ENCODE measurements at places on chromosomes 5 and 9.

- DNase-seq = no peak
These were observed 5.7 kb downstream of the B4GALT7 start for GRCh38 chr5:177605667-177606066.

DNA sequence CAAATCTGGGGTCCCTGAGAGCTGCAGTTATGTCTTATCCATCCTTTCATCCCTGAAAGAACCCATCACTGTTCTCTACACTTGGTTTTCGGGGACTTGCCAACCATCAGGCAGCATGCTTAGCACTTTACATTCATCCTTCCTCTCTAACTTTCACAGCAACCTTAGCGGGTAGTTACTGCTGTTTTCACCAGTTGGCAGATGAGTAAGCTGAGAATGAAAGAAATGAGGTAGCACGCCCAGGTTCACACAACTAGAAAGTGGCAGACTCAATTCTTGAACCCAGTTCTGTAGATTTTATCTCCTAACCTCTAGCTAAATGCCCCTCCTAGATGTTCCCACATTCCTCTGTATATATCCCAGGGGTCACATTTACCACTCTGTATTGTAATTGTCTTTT, 342.0 kb upstream of the WWC1 start:
- no peak for DNase-seq

GRCh38 chr5:170300361-170301013, 2.9 kb upstream of the LCP2 start:
- no peak for DNase-seq

DNA sequence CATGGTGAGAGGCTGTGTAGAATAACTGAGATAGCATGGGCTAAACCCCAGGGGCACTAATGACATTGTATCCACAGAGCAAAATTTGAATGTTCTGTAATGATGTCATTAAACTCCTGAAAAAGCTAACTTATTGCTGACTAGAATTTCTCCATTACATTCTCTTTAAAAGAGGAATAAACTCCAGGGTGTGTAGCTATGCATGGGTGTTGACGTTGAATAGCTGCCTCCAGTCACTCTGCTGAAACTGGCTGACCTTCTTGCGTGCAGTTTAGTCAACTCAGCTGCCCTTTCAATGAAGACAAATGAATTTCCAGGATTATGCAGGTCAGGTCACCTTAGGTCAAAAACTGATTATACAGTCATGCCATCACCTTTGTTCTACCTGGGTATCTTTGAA, 617.5 kb upstream of the WWC1 start:
- DNase-seq = no peak

- peak; percentile 42 for DNase-seq
These were observed 571 bp downstream of the PPIC start for GRCh38 chr5:123035918-123036390.

DNA sequence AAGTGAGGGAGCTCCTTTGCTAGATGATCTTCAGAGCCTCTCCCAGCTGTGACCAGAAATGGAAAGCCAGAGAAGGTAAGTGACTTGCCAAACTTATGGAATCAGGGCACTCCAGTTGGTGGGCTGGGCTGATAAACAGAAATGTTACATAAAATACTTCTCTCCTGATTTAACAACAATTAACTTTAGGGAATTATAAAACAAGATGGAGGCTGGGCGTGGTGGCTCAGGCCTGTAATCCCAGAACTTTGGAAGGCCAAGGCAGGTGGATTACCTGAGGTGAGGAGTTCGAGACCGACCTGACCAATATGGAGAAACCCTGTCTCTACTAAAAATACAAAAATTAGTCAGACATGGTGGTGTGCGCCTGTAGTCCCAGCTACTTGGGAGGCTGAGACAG, 899 bp upstream of the MED10 start:
- no peak for DNase-seq

GRCh38 chr5:117682416-117682815, 1107.8 kb upstream of the SEMA6A start:
- no peak for DNase-seq

DNA sequence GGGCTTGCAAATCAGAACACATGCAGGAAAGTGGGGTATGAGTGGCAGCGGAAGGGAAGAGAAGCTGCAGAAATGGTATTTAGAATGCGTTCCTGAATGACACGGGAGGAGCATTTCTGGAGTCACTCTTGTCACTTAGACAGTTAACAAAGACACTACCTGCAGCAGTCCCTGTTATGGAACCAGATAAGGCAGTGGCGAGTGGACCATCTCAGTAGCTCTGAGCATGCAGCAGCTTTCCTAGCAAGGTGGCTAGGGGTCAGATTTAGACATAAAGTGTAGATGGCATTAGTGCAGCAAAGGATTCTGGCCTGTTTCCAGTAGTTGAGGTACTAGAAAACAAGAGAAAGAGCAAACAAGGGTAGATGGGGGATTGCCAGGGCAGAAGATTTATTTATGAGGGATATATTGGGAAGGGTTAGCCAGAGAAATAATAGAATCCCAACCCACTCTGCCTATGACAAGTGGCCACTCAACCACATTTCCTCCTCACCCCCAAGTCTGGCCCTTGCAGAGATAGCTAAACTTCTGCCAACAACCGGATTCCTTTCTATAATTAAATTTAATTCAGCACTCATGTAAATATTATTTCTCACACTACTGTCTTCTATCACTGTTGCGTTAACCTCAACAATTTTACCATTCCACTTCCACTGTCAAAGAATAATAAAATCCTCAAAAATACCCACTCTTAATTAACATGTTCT, 201.6 kb downstream of the DCP2 start:
- DNase-seq = no peak

GRCh38 chr9:92660266-92660665, 9.7 kb downstream of the IPPK start:
- no peak for DNase-seq

- no peak for DNase-seq
These were observed 113.4 kb downstream of the ST8SIA4 start for GRCh38 chr5:100789694-100790093.

GRCh38 chr5:53991942-53992341, 318.4 kb downstream of the ARL15 start:
- DNase-seq = no peak

- no peak for DNase-seq
These were observed 64.9 kb downstream of the FAM170A start for GRCh38 chr5:119694284-119694683.

DNA sequence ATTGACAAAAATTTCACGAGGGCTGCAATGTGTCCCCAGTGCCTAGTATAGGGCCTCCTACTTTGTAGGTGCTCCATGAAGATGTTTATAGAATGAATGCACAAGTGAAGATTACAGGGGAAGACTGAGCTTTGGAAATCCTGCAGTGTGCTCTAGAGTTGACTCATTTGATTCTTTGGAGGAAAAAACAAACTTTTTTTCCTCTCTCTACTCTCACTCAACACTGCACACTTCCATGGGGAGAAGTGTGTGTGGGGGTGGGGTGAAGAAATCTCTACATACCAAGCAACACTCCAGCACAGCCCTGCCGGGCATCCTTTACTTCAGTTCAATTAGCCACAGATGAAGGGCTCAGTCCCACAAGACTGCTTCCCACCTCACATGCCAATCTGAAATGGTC, 49.4 kb upstream of the KLF9 start:
- no peak for DNase-seq

DNA sequence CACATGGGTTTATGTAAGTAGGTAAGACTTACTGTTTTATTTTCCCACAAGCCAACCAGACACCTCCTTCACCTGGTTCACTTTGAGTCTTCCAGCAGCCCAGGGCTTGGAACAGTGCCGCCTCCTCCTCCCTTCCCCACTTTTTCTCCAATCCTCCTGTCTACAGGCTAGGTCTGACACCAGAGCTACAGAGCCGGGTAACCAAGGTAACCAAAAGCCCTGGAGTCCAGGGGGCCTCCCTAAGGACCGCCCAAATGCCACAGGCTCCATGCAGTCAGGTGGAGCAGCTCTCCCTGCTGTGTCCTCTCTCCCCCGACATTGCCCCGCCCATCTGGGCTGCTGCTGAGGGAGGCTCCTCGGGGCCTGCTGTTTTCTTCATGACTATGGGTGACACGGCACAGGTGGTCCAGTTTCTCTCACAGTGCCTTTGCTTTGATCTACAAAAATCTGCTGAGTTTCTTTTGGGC, 138.0 kb upstream of the EFNA5 start:
- no peak for DNase-seq

- DNase-seq = no peak
These were observed 119.9 kb downstream of the C9orf152 start for GRCh38 chr9:110088099-110088498.

DNA sequence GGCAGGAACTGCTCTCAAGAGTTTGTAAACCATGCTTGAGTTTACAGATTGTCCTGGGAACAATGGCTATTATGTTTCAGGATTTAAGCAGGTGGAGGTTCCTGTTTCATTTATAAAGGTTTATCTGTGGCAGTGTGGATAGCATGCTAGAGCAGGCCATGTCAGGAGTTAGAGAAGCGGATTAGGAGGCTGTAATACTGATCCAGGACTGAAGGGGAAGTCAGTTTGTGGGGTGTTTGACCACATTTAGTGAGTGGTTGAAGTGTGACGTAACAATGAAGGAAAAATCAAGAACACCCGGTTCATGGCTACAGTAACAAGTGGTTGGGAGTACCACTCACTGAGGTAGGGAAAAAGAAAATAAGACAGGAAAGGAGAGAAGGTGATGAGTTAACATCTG, 299.0 kb downstream of the TLR4 start:
- no peak for DNase-seq

- no peak for DNase-seq
These were observed 156.2 kb upstream of the NR3C1 start for GRCh38 chr5:143559586-143560109.

DNA sequence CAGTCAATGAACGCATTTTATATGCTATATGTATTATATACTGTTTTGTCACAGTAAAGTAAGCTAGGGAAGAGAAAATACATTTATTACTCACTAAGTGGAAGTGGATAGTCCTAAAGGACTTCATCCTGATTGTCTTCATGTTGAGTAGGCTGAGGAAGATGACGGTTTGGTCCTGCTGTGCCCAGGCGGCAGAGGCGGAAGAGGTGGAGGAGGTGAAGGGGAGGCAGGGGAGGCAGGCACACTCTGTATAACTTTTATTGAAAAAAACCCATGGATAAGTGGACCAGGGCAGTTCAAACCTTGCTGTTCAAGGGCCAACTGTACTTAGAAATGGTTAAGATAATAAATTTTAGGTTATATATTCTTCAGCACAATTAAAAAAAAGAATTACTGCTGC, 28.5 kb downstream of the TJP2 start:
- no peak for DNase-seq

DNA sequence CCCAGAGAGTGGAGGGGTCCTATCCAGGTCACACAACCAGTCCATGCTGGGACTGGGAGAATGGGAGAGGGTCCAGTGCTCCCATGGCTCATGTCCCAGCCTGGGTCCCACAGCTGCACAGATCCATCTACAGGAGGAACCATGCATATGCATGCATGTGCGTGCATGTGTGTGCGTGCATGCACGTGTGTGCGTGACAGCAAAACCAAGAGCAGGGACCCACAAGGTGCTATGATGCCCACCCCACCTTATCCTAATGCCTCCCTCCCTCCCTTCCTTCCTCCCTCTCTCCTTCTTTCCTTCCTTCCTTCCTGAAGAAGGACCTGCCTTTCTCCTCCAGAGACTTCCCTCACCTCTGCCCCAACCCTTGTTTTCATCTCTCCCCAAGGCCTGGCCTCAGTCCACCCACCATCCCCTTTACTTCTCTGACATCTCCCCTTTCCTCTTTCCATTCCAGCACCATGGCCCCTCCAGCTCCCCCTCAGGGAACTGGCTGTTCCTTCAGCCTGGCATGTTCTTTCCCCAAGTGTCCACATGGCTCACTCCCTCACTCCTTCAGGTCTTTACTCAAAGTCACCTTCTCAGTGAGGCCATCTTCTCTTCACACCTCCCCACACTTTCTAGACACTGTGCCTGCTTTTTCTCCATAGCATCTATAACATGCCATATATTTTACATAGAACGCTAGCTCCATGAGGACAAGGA, 21.8 kb downstream of the AQP7 start:
- DNase-seq = no peak

DNA sequence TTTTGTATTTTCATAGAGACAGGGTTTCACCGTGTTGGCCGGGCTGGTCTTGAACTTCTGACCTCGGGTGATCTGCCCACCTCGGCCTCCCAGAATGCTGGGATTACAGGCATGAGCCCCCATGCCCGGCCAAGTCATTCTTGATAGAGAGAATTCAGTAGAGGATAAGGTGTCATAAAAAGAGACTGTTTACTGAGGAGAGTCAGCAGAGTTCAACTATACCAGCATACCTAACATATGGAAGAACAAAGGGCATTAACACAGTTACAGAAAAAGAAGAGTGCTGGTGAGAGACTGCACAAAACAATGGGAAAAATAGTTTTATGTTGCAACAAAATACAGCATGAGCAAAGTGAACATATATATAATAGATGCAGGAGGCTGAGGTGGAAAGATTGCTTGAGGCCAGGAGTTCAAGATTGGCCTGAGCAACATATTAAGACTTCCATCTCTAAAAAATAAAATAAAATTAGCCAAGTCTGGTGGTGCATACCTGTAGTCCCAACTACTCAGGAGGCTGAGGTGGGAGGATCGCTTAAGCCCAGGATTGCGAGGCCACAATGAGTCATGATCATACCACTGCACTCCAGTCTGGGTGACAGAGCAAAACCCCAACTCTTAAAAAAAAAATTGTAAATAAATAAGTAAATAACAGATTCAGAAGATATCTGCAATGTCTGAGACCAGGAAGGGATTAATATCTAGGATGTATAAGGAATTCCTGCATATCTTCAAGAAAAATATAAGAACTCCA, 19.5 kb downstream of the B4GALT1 start:
- no peak for DNase-seq

DNA sequence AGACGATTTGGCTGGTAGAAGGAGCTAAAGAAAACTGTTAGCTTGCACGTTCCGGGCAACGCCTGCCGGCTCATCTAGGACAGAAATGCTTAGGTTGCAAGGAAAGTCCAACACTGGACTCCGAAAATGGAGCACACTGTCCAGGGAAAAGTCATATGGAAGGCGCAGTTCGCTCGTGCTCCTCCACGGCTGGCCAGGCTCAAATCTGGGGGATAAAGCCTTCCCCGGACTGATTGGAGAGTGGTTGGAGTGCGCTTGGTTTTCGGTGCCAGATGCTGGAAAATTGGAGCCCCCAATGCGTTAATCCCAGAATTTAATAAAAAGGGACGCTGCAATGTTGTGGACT, 955 bp downstream of the CDH6 start:
- no peak for DNase-seq

DNA sequence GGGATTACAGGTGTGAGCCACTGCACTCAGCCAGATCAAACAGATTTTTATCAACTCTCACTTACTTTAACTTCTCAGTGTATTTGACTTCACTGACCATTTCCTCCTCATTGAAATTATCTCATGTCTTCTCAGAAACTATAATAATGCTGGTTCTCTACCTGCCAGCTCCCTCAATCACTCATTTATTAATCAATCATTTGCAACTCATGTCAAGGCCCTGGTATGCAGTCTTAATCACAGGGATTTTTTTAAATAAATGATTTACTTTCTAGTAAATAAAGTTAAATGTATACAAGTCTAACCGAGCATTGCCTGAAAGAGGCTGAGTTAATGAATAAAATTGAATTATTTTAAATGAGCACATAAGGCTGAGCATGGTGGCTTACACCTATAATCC, 63.3 kb downstream of the PLPP1 start:
- no peak for DNase-seq

GRCh38 chr9:126002476-126003350, 255.5 kb downstream of the PBX3 start:
- DNase-seq = no peak

GRCh38 chr5:61334868-61335615, 3.0 kb downstream of the ZSWIM6 start:
- no peak for DNase-seq

Data from GM20000 (cell line).